ENCODE measurements at places on chromosomes 16 and 17.

GRCh38 chr16:17070882-17071592 lies 399.7 kb downstream of the XYLT1 start:
- DNase-seq = peak; percentile 92

- DNase-seq = no peak
These were observed 578.2 kb downstream of the TOX3 start for GRCh38 chr16:51968749-51969148.

DNA sequence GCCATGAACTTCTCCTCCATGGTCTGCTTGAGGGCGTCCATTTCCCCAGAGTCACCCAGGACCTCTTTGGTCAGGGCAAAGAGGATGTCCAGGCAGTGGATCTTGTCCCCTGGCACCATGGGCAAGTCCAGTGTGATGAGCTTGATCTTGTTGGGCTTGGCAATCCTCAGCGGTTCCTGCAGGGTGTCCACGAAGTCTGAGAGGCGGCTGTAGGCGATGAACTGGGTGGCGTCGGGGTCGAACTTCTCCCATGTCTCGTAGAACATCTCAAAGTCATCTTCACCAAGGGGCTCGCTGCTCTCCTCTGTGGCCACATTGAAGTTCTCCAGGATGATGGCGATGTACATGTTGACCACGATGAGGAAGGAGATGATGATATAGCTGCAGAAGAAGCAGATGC lies 9.0 kb upstream of the CD79B start:
- no peak for DNase-seq

DNA sequence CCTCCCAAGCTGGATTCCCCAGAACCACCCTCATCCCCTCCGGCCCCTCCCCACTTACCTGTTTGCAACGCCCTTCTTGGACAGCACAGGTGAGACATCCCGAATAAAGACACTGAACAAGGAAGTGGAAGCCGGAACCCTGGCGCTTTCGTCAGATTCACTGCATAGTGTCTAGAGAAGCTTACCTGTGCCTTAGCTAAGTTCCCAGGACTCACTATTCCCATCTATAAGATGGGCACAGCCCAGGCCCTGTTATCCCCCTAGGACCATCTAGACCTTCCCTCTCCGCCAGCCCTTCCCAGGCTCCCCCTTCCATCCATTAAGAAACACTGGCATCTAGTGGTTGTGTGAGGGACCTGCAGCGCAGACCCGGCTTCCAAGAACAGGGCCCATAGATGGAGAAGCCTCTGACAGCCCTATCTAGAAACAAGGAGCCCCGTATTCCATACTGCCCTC lies 26.9 kb upstream of the RPL38 start:
- peak; percentile 45 for DNase-seq

DNA sequence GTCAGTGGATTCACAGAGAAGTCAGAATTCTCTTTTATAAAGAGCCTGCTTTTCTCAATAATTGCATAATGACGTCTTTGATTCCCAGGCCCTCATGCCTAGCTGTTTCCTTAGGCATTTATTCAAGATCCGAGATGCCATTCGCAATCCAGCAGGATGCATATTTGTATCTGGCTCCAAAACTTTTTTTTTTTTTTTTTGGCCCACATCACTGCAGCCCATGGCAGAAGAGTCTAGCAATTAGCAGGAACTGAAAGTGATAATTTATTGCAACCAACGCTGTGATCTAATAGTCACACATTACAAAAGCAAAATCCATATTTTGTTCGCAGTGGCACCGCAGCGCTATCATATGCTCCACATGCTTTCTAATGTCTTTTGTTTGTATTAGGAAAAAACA lies 503.4 kb downstream of the MAF start:
- DNase-seq = no peak

DNA sequence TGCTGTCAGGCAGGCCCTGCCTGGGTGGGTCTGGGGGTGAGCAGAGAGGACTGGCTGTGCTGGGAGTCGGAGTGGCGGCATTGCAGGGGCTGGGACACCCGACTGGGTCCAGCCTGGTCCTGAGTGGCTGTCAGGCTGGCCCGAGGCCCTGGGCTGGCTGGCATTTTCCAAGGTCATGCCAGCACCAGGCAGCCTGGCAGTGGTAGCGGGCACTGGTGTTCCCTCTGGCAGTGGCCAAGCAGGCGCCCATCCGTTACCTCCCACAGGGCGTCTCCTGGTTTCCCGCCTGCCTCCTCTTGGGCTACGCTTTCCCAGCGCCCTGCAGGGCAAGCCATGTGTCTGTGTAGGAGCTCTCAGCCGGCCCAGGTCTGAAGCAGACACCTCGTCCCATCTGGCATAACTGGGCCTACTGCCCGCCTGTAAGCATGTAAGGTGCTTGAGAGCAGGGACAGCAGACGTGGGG lies 5.7 kb upstream of the PKMYT1 start:
- no peak for DNase-seq

GRCh38 chr17:57255182-57255775 lies 1.0 kb upstream of the MSI2 start:
- DNase-seq = no peak

GRCh38 chr17:40069751-40070708 lies 7.3 kb downstream of the THRA start:
- DNase-seq = peak; percentile 30

GRCh38 chr16:54048586-54049495 lies 237.7 kb downstream of the IRX3 start:
- DNase-seq = no peak

GRCh38 chr16:11079652-11080187 lies 135.4 kb downstream of the CLEC16A start:
- peak; percentile 23 for DNase-seq

DNA sequence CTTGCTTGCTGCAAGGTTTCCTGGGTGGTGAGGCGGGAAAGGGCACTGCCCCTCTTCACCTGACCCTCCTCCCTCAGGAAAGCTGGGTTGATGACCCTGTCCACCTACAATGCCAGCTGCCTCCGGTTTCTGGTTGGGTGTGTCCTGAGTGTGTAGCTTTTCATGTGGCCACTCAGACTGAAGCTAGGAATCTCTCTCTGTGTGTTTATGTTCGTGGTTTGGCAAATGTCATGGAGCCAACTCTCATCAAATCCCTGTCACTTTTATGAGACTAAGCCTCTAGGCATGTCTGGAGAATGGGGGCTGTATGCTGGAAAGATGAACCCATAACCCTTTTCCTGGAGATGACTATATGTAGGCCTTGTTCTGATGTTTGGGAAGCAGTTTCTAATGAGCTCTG lies 17.1 kb downstream of the PLEKHG4 start:
- no peak for DNase-seq

DNA sequence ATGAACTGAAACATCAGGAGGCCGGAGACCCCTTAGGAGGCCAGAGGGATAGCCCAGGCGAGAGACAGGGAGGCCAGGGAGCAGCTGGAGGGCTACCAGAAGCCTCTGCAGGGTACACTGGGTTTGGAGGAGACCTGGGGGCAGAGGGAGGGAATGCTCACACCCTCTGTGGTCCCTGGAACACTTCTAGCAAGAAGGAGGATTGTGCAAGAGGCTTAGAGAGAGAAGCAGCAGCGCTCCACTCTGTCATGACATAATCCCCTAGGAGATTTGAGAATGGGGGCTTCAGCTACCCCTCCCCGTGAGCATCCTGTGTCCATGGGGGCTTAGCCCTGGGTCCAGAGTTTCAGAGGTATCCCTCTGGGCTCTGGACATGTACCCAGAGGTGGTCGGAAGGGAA lies 15.8 kb downstream of the GPR142 start:
- DNase-seq = no peak

GRCh38 chr17:57597531-57598453 lies 147.3 kb downstream of the CCDC182 start:
- DNase-seq = peak; percentile 26

- DNase-seq = no peak
These were observed 104.1 kb downstream of the BANP start for GRCh38 chr16:88055356-88055755.

- DNase-seq = no peak
These were observed 24.1 kb upstream of the KRT24 start for GRCh38 chr17:40727447-40728231.

GRCh38 chr17:65657251-65657828 lies 95.9 kb upstream of the AXIN2 start:
- DNase-seq = no peak

DNA sequence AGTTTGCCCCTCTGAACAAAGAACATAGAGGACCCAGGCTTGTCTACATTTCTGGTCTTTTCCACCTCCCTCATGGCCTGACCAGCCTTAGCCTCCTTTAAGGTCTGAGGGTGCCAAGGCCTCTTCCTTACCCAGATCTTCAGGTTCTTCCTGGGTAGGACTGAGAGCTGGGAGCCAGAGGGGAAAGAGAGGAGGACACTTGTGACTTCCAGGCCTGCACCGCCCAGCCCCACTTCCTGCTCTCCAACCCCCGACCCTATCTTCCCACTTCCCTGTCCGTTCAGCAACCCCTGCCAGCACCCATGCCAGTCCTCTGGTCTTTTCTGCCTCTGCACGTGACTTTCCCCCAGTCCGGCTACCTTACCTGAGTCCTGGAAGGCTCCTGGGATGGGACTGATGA lies 534 bp downstream of the PRSS36 start:
- DNase-seq = no peak

DNA sequence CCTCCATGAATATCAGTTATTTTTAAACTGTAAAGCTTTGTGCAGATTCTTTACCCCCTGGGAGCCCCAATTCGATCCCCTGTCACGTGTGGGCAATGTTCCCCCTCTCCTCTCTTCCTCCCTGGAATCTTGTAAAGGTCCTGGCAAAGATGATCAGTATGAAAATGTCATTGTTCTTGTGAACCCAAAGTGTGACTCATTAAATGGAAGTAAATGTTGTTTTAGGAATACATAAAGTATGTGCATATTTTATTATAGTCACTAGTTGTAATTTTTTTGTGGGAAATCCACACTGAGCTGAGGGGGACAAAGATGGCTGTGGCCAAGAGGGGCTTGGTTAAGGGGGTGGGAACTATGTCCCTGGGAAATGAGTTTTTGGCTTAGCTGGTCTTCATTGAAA lies 2.3 kb downstream of the CCL11 start:
- no peak for DNase-seq

DNA sequence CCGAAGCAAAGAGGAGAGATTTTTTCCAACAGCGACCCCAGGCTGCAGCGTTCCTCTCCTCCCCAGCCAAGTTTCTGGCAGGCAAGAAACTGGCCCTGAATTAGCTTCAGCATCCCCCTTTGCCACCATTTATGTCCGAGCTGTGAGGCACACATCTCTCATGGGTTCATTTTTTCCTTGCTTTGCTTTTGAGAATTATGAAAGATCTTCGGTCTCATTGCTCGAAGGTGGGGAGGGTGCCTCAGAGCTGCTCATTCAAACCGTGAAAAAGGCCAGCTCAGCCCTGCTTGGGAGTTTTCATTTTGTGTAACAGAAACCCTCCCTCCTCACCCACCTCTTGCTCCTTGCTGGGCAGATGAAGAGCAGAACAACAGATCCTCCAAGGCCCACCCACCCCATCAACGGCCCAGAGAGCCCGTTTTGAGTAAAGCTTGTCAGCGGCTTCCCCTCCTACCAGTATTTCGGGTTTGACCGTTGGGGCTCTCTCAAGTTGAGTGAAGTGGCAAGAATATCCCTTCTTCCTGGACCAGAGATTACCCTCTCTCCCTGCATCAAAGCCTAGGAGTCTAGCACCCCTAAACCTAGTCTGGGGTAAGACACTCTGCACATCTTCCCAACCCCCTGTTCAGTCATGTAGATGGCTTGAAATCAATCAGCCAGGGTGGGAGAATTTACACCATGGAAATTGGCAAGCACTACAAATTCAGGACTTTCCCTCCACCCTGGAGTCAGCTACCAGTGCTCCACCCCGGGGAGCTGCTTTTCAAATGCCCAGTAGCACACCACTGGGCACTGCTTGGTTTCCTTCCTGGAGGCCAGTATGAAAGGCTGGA lies 1.8 kb downstream of the CCR7 start:
- DNase-seq = peak; percentile 84

GRCh38 chr16:81385031-81385756 lies 59.4 kb upstream of the CMIP start:
- no peak for DNase-seq

- no peak for DNase-seq
These were observed 66.7 kb downstream of the RPH3AL start for GRCh38 chr17:285751-286422.

DNA sequence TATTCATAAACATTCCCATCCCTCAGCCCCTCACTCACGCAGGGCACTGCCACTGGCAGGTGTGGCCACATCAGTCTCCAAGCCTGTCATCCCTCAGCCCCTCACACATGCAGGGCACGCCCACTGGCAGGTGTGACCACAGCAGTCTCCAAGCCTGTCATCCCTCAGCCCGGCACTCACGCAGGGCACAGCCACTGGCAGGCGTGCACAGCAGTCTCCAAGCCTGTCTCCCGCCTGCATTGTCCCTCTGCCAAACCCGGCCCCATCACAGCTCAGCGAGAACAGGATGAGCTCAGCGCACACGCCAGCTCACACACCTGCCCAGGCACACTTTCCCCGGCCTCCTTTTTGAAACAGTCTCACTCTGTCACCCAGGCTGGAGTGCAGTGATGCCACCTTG lies 11.4 kb upstream of the KREMEN2 start:
- no peak for DNase-seq

DNA sequence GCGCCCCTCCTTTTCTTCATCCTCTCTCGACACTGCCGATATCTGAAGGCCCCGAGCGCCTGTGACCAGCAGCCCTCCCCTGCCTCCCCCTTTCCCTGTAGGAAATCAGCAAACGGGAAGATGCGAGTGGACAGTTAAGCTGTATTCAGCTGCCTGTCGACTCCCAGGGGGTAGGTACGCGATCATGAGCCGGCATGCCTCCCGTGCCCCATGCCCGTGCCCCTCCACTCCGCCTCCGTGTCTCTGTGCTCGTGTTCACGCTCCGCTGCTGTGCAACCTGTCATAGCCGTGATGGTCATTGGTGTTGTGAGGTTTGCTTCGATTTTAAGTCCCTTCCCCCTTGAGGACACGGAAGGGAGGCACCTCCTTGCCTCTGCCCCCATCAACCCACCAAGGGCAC lies 34.4 kb downstream of the CACNA1G start:
- no peak for DNase-seq

DNA sequence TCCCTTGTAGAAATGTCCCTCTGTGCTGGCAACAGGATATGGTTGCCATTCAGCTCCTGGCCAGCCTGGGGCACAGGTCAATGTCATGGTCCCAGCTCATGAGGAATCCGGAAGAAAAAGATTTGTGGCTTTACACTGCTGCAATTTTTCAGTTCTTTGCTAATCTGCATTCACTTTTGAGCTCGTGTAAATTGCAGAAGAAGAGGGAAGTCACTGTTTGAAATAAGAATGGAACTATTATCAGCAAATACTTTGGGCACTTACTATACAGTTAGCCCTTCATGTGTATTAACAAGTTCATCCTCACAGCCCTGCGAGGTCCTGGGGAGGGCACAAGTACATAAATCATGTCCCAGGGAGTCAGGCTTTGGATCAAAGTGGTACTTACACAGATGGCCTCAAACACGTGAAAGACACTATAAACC lies 14.2 kb downstream of the SLC47A2 start:
- no peak for DNase-seq

GRCh38 chr17:29749045-29749825 lies 126.5 kb upstream of the CORO6 start:
- DNase-seq = no peak

- DNase-seq = no peak
These were observed 5.1 kb upstream of the CIBAR2 start for GRCh38 chr16:85117418-85117817.

All from stimulated activated CD4-positive, alpha-beta T cell treated with anti-CD3 and anti-CD28 coated beads, Interleukin-4, amount 100 ng/mL, for 24 hours (primary cell).